Activated CD4-positive, CD25-positive, alpha-beta regulatory T cell (primary cell): ENCODE measurements at places on chromosomes 16 and 17.
A peak's percentile ranks its signal among the peaks of the same experiment; 100 is the strongest.

DNA sequence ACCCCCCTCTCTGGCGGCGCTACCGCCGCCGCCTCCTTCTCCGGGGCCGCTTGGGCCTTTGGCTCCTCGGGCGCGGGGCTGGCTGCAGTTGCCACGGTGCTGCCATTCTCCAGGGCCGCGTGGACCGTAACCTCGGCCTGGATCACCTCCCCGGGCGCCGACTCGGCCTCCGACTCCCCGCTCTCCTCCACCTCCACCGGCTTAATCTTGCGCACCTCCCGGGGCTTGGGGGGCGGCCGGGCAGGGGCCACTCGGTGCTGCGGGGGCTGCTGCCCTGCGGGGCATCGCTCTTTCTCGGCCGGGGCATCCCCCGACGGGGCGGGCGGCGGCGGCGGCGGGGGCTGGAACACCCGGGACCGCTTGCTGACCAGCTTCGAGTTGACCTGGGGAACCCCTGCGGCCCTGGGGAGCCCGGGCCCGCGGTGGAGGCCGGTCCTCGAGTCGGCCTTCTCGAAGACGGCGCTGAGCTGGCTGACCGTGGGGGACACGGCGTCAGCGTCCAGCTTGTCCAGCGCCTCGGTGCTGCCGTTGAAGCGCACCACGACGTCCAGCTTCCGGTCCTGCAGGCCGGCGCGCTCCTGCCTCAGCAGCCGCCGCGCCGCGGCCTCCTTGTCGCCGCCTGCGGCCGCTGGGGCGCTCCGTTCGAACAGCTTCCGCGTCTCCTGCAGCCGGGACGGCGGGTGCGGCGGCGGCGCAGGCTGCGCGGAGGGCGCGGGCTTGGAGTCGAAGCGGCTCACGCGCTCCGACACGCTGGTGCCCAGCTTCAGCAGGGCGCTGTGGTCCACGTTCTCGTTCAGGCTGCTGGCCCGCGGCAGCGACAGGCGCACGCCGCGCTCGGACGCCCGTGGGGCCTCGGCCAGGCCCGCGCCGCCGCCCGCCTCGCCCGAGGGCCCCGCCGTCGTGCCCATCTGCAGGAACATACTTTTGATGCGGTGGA, 792 bp downstream of the PPP1R9B start:
- peak; percentile 35 for DNase-seq

- DNase-seq: no peak
Observed at GRCh38 chr16:50037662-50038220, 12.7 kb downstream of the CNEP1R1 start.

GRCh38 chr17:47928415-47928814, 13.0 kb upstream of the PNPO start:
- DNase-seq: no peak

DNA sequence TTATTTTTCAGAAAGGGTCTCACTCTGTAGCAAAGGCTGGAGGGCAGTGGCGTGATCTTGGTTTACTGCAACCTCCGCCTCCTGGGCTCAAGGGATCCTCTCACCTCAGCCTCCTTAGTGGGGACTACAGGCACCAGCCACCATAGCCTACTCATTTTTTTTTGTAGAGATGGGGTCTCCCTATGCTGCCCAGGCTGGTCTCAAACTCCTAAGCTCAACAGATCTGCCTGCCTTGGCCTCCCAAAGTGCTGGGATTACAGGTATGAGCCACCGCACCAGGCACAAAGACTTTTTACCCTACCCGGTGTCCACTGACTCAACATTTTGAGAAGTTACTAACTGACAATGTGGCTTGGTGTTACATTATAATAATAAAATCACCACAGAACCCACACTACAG, 7.2 kb downstream of the GRB2 start:
- DNase-seq: no peak

DNA sequence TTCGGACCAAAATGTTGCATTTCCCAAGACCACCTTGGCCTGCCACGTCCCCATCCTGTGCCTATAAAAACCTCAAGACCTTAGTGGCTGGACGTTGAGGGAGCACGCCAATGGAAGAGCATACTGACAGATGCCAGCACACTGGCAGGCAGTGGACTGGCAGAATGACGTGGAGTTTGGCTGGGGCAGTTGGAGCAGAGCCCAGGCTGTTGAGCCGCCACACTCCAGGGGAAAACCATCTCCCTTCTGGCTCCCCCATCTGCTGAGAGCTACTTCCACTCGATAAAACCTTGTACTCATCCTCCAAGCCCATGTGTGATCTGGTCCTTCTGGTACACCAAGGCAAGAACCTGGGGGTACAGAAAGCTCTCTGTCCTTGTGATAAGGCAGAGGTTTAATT, 494.1 kb downstream of the CDH11 start:
- no peak for DNase-seq

- no peak for DNase-seq
Observed at GRCh38 chr16:75038036-75038858, 39.4 kb downstream of the ZNRF1 start.

DNA sequence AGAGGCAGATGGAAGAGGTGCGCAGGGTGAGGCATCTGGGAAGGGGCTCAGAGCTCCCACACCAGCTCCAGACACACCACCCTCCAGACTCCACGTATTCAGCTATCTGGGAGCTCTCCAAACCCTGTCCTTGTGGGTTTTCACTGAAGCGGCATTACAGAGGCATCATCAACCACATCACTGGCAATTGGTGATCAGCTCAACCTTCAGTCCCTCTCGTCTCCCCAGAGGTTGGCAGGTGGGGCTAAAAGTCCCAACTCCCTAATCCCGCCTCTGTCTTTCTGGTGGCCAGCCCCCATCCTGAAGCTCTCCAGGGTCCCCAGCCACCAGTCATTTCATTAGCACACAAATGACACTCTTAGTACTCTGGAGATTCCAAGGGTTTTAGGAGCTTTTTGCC, 123.9 kb downstream of the KCNJ12 start:
- no peak for DNase-seq

DNA sequence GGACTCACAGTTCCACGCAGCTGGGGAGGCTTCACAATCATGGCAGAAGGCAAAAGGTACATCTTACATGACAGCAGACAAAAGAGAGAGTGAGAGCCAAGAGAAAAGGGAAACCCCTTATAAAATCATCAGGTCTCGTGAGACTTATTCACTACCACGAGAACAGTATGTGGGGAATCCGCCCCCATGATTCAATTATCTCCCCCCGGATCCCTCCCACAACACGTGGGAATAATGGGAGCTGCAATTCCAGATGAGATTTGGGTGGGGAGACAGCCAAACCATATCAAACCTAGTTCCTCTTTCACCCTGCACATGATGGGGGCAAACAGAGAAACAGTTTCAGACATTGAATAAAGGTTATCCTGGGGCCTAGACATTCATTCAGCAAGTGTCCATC, 32.2 kb upstream of the IRX6 start:
- DNase-seq: no peak

GRCh38 chr17:44375196-44376017, 11.8 kb upstream of the FAM171A2 start:
- DNase-seq: no peak

DNA sequence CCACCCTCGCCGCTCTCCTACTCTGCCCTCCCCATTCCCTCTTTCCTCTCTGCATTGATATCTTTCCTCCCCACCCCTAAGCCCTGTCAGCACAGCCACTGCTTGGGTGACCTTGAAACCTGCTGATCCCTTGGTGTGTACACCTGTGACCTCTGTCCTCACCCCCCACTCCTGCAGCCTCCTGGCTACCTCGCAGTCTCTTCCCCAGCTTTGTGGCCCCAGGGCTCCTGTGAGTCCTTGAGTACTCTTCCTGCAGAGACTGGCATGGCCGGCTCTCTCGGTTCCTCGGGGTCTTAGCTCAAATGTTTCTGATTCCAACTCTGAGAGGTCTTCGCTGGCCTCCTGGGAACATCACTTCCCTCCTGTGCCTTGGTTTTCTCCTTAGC, 31.7 kb downstream of the ADCY7 start:
- DNase-seq: no peak

DNA sequence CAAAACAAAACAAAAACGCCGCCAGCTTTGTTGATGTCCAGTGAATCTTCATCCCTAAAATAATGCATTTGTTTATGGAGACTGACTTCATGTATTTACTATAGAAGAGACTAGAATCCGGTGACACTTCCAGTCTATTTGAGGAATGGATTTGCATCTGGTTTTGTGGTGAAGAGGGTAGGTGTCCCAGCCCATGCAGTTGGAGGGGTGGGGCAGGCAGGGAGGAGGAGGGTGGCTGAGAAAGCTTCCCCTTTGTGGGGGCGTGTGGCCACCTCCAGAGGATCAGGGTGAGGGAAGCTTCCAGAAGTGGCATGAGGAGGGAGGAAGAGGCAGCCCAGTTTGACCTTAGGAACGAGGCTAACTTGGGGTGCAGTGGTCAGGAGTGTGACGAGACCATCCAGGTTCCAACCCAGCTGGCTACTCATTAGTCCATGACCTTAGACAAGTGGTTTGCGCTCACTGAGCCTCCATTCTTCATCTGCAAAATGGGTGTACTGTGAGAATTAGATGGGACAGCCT, 69.5 kb downstream of the CMIP start:
- DNase-seq: no peak

DNA sequence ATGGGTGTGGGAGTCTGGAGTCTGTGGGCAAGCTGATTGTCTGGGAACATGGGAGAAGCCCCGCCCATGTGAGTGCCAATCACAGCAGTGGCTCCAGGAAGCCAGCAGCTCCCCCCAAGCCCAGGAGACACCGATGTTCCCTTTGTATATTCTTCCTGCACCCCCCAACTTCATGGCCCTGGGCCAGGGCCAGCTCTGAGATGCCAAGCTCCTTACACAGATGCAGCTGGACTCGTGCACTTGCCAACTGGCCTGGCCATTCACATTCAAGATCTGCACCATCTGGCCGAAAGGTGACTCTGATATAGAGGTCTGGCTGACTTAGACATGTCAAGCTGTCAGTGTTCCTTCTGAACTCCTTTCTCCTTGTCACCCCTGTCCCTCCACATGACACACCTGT, 50.5 kb downstream of the CACNG5 start:
- DNase-seq: no peak

- DNase-seq: no peak
Observed at GRCh38 chr17:27575912-27576252, 55.1 kb upstream of the LGALS9 start.

GRCh38 chr17:16879686-16880085, 92.2 kb downstream of the TNFRSF13B start:
- no peak for DNase-seq

GRCh38 chr16:76926595-76926994, 264.4 kb upstream of the MON1B start:
- no peak for DNase-seq

- DNase-seq: no peak
Observed at GRCh38 chr17:73639932-73640331, 4.3 kb downstream of the SDK2 start.

GRCh38 chr17:44119062-44119461, 4.4 kb downstream of the HDAC5 start:
- DNase-seq: no peak

GRCh38 chr17:37300683-37301082, 75.1 kb upstream of the C17orf78 start:
- no peak for DNase-seq

GRCh38 chr16:86251682-86252081, 258.6 kb upstream of the FOXF1 start:
- no peak for DNase-seq

GRCh38 chr17:41522301-41523224, 3.9 kb upstream of the KRT15 start:
- DNase-seq: no peak

GRCh38 chr17:16920628-16921020, 51.3 kb downstream of the TNFRSF13B start:
- no peak for DNase-seq

- DNase-seq: no peak
Observed at GRCh38 chr16:75377729-75378386, 55.4 kb downstream of the CFDP1 start.

GRCh38 chr17:3826191-3826590, 19.9 kb downstream of the NCBP3 start:
- DNase-seq: no peak

GRCh38 chr17:41393294-41393693, 4.1 kb downstream of the KRT31 start:
- DNase-seq: no peak

DNA sequence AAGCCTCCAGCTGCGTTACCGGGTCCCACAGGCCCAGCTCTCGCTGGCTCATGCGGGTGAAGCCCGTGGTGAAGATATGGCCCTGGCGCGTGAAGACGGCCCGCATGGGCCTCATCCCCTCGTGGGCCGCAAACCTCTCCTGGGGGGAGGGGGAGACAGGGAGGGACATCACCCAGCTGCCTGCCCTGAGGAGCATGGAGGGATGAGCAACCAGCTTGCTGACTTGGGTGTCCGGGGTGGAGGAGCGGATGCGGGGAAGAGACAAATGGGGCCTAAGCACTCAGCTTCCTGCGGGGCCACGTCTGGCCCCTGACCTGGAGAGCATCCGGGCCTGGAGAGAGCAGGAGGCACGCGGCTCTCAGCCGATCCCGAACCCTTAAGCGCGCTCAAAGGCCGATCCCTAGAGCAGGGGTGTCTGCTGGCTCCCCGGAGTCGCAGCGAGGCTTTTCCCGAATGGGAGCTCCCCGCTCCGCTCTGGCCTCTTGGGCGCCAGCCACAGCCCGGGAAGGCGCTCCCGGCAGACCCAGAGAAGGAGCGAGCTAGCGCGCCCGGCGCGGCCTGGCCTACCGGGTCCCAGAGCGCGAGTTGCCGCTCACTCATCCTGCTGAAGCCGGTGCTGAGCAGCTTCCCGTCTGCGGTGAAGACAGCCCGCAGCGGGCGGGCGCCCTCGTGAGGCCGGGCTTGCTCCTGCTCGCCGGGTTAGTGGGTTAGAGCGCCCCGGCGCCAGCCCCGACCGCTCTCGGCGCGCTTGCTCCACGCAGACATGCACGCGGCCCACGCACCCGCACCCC, 5.0 kb downstream of the CORO6 start:
- DNase-seq: peak; percentile 78

- no peak for DNase-seq
Observed at GRCh38 chr16:17748044-17748719, 277.4 kb upstream of the XYLT1 start.

DNA sequence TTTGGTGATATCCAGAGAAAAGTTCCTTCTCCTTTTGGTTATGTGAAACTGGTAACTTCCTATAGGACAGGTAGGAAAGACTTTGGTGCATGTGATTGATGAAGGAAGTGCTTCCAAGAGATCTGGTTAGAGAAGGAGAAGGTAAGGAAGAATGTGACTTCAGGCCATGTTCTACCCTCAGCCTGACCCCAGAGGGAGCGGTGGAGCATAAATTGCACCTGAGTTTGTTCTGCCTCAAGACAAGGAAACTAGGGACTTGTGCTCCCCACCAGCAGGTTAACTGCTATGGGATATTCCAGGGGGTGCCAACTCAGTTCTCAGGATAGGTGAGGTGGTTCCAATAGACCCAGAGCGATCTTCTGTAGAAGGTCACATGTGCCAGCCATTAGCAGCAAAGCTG, 299.3 kb upstream of the XYLT1 start:
- DNase-seq: no peak

DNA sequence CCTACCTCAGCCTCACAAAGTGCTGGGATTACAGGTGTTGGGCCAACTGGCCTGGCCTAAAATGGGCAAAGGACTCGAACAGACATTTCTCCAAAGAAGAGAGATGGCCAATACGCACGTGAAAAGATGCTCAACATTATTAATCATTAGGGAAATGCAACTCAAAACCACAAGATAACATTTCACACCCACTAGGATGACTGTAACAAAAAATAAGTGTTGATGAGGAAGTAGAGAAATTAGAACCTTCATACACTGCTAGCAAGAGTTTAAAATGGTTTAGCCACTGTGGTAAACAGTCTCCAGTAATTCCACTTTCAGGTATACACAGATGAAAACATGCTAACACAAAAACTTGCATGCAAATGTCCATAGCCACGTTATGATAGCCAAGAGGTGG, 5.7 kb downstream of the TMED6 start:
- DNase-seq: no peak
